ENCODE measurements at places on chromosomes 11 and 22.

DNA sequence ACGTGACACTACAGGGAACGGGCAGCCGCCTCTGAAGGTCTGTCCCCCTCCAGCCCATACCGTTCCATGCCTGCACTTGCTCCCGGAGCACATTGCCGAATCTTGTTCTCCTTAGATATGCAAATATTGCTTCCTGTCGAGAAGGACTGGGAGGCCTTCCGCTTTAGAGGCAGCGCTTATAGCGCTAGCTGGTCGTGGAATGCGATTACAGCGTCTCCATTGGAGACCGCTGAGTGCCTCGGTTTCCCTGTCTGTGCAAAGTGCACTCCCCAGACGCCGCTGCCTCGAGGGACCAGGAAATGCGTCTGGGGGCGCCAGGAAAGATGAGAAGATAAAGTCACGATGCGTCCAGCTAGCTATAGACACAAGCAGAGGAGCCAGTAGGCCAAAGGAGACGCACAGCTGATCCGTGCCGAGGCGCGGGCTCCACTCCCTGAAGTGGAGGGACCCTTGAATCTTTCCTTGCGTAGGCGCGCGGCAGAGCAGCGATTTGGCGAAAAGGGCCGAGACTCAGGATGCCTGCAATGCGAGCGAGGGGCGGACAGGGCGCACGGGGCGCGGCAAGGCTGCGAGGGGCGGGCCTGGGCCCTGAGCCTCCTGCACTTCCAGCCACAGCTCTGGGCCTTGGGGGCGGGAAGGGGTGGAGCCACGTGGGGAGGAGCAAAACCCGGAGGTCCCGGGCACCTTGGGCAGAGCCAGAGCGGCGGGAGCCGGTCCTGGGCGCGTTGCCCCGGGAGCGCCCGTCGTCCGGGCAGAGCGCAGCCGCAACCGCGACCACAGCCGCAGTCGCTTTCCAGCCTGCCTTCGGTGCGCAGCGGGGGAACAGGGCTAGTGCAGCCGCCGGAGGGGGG, at the start of gene RASSF10:
RASSF10 (plus strand) TSS at position 692 of the 851 bp plus-strand sequence. CDS start 261 bp downstream, outside the sequence.
- no peak for DNase-seq

DNA sequence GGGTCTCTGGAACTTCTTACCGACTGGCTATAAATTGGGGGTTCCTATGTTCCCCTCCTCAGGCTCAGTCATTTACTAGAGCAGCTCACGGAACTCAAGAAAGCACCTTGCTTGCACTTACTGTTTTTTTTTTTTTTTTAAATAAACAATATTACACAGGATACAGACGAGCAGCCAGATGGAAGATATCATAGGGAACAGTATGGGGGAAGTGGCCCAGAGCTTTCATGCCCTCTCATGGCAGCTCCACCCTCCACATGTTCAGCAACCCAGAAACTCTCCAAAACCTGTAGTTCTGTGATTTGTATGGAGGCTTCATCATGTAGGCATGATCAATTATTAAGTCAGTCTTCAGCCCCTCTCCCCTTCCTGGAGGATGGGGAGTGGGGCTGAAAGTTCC, 7.5 kb downstream of the UVRAG start:
- DNase-seq = no peak

DNA sequence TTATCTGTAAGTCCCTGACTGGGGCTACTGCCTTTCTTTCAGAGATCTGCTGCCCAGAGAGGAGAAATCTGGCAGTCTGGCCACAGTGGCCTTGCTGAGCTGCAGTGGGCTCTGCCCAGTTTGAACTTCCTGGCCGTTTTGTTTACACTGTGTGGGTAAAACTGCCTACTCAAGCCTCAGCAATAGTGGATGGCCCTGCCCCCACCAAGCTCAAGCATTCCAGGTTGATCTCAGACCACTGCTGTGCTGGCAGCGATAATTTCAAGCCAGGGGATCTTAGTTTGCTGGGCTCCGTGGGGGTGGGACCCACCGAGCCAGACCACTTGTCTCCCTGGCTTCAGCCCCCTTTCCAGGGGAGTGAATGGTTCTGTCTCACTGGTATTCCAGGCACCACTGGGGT, 117.5 kb downstream of the TRPC6 start:
- no peak for DNase-seq

GRCh38 chr11:126891556-126892217, 108.9 kb downstream of the KIRREL3 start:
- no peak for DNase-seq

GRCh38 chr22:22450343-22450839, 58.2 kb downstream of the ZNF280B start:
- DNase-seq = no peak

DNA sequence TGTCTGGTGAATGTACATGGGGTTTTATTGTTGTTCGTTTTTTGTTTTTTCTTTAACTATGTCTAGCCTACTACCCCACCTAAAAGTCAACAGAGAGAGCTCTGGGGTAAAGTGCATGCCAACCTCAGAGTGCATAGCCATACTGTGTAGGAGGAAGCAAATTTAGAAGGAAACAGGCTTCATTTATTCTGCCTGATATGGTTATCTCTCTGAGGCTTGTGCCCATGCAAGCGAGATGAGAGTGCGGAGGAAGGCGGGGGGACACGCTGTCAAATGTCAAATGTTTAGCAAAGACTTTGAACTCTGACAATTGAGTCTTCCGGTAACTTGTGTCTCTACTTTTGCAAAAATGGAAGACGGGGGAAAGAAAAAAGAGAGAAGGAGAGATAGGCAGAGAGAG, 295.5 kb downstream of the ETS1 start:
- DNase-seq = peak; percentile 74

GRCh38 chr11:19237813-19238212, 2.9 kb downstream of the E2F8 start:
- DNase-seq = no peak

- no peak for DNase-seq
These were observed 124.9 kb downstream of the RBFOX2 start for GRCh38 chr22:35903571-35904335.

DNA sequence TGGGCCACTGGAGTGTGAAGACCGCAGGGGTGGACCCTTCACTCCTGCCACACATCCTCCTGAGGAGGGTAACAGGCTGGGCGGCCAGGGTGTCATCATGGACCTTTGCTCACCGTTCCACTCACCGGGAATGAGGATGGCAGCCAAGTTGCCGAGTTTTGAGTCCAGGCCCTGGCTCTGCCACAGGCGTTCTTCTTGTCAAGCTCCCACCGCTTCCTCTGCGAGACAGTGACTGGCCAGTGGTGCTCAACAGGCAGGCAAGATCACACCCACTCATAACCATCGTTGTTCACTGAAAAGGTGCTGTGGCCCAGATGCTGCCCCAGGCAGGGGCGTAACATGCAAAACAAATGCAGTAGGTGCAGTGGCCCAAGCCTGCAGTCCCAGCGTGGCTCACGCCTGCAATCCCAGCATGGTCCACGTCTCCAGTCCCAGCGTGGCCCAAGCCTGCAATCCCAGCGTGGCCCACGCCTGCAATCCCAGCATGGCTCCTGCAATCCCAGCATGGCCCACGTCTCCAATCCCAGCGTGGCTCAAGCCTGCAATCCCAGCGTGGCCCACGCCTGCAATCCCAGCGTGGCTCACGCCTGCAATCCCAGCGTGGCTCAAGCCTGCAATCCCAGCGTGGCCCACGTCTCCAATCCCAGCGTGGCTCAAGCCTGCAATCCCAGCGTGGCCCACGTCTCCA, 5.0 kb upstream of the PANX2 start:
- no peak for DNase-seq

DNA sequence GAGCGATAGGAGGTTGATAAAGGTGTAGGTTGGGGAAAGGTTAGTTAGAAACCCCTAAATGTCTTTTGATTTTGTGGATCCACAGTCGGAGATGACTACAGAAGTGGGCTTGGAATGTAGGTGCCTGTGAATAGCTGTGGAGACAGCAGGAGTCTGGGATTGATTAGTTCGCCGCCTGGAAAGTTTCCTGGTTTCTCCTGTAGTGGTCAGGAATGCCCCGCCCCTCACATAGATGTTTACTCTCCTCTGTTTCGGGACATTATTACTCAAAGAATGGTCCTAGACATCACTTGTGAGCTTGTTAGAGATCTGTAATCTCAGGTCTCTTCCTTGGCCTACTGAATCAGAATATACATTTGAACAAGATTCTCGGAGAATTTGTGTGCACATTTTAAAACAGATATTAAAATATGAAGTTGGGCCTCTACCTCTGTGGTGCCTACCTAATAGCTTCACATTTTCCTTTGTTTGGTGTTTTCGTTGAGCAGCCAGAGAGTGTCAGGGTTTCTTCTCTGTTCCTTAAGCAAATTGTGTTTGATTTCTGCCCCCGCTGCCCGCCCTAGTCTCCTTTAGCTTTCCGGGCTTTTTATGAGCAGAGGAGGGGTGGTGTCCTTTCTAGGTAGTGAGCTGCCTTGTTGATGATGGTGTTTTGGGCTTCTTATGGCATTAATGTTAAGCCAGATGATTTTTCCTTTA, 89.4 kb downstream of the PPP6R3 start:
- DNase-seq = no peak

DNA sequence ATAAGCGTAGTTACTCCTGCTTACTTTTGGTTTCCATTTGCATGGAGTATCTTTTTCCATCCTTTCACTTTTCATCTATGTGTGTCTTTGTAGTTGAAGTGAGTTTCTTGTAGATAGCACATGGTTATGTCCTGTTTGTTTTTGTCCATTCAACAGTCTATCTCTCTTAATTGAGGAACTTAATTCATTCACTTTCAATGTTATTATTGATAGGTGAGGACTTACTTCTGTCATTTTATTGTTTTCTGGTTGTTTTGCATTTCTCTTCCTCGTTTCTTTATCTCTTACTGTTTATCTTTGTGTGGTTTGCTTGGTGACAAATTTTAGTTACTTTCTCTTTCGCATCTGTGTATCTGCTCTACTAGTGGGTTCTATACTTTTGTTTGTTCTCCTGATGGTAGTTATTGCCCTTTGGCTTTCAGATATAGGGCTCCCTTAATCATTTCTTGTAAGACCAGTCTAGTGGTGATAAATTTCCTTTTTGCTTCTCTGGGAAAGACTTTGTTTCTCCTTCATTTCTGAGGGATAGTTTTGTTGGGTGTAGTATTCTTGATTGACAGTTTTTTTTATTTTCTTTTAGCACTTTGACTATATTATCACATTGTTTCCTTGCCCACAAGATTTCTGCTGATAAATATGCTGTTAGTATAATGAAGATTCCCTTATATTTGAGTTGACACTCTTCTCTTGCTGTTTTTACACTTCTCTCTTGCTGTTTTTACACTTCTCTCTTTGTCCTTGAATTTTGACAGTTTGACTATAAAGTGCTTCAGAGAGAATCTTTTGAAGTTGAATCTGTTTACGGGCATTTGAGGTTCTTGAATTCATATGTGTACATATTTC, 9.0 kb upstream of the RAG1 start:
- no peak for DNase-seq

DNA sequence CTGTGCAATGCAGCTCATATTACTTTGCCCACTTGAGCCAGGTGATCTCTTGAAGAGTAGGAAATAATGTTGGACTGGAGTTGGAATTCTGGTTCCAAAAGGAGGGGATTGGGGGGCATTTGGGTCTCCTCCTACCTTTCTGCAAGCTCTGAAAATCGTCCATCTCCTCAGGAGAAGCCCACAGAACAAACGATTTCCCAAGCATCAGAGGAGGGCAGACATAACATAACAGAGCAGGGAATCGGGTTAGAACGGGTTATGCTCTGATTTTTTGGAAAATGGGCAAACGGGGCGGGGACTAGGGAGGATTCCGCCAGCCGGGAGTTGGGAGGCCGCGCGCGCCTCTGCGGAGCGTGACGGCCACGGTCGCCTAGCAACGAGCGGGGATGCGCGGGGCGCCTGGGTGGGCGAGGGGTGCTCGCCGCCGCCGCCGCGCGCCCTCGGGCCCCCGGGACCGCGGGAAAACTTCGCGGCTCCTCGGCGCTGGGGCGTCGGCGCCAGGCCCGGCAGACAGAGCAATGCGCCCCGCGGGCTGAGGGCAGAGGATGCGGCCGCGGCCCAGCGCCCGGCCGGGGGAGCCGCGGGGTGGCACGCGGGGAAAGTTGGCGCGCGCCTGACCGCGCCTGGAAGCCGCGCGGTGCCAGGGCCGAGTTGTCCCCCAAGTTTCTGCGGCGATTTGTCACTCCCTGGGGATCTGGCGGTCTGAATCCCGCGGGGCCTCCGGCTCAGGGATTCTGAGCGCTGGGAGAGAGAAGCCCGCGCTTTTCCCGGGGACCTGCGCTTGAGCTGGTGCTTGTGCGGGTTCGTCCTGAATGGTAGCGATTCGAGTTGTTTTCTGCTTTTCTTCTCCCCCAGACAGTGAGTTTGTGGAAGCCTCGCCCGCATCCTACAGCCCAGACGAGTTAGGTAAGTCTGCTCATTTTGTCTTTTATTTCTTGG, 27.8 kb upstream of the AMOTL1 start:
- DNase-seq = no peak

DNA sequence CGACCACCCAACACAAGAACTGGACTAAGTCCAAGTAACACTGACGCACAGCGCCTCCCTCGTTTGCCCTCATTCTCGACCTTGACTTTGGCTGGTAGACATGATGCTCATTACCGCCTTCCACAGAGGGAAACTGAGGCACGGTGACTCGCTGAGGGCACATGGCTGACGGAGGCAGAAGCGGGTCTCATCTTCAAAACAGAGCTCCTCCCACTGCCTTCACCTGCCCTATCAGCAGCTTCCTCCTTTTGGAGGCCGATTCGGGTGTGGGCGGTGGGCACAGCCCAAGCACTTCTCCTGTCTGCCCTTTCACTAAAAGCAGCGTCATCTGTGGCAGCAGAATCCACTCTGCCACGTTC, 2.0 kb upstream of the KMT5B start:
- DNase-seq = no peak

DNA sequence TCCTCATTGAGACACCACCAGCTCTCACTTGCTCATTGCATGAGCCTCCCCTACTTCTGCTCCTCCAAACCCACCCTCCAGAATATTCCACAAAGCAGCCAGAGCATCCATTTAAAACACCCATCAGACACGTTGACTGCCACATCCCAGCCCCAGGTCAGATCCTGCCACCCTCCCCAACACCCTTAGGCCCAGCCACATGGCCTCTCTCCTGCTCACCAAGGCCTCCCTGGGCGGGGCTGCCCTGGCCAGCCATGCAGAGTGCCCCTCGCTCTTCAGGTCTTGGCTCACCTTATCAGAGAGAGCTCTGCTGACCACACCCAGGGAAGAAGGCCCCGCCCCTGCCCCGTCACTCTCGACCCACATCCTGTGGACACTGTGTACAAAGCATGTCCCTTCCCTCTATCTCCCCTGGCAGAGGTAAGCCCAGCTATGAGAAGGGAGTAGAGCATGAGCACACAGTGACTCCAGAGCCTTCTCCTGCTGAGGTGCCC, 106.8 kb downstream of the MICAL3 start:
- no peak for DNase-seq

DNA sequence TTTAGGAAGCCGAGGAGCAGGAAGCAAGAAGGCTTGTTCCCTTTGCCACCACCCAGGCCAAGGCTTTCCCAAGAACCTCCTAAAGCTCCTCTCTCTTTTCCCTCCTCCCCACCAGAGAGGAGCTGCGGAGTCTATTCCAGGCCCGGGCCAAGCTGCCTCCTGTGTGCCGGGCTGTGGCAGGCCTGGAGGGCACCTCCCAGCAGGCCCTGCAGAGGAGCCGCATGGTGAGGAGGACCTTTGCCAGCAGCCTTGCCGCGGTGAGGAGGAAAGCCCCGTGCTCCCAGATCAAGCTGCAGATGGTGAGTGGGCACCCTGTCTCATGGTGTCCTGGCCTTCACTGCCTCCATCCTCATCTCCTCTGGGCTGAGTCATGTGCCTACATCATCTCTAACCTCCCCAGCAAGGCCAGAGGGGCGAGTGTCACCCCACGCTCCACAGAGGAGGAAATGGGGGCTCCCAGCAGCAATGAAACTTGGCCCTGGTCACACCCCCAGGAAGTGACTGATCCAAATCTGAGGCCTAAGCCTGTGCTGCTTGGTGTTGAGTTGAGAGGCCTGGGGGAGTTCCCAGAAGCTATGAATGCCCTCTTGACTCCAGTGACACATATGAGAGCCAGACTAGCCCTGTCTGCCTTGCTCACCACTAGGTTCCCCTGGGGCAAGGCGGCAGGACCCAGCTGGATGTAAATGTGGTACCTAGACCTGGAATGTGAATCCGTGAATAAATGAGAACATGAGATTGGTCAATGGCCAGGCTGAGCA, 104.2 kb downstream of the MYO18B start:
- no peak for DNase-seq
